Left lung (tissue), 14 donors: ENCODE measurements at places on chromosomes 2 and 18. TPM values are rescaled to one million over a fixed set of nuclear protein-coding genes. Genes with fewer than 3 reads are reported as not detected.

The BCL2 gene
- polyA plus RNA-seq, result 9.9 TPM

The ZCCHC2 gene
- 16.6 TPM for polyA plus RNA-seq

The ALS2 gene
- polyA plus RNA-seq, result 29.9 TPM

The GGCX gene
- 37.9 TPM for polyA plus RNA-seq

The SMARCAL1 gene
- polyA plus RNA-seq, result 33.5 TPM

The APOB gene
- 0.05 TPM for polyA plus RNA-seq

The FSIP2 gene
- polyA plus RNA-seq, result 1.7 TPM

The AOX1 gene
- polyA plus RNA-seq, result 6.7 TPM

The DCDC2C gene
- not detected for polyA plus RNA-seq

The MROH2A gene
- polyA plus RNA-seq, result 0.70 TPM

The LYPD6B gene
- 21.8 TPM for polyA plus RNA-seq

The RTP5 gene
- polyA plus RNA-seq, result not detected

The PPM1B gene
- polyA plus RNA-seq, result 60.8 TPM

The MAB21L4 gene
- 2.1 TPM for polyA plus RNA-seq

The SPDYA gene
- 2.4 TPM for polyA plus RNA-seq

The REG3A gene
- polyA plus RNA-seq, result not detected

The C2orf68 gene
- 69.9 TPM for polyA plus RNA-seq

The PPP4R3B gene
- 69.5 TPM for polyA plus RNA-seq

The CNRIP1 gene
- 44.7 TPM for polyA plus RNA-seq

The DES gene
- polyA plus RNA-seq, result 25.7 TPM

The KCNE4 gene
- 3.9 TPM for polyA plus RNA-seq

The TNFRSF11A gene
- 3.8 TPM for polyA plus RNA-seq

The LIMS2 gene
- polyA plus RNA-seq, result 22.4 TPM

The EIF2AK3 gene
- polyA plus RNA-seq, result 23.5 TPM

The CD302 gene
- 51.8 TPM for polyA plus RNA-seq

The MBD5 gene
- polyA plus RNA-seq, result 58.0 TPM

The CLEC4F gene
- polyA plus RNA-seq, result 0.07 TPM

The CFAP65 gene
- polyA plus RNA-seq, result 2.9 TPM

The LYG1 gene
- 2.8 TPM for polyA plus RNA-seq

The DNAJC5G gene
- 0.41 TPM for polyA plus RNA-seq

The MYL12B gene
- polyA plus RNA-seq, result 417 TPM

The CNTNAP5 gene
- not detected for polyA plus RNA-seq
